Activated naive CD4-positive, alpha-beta T cell treated with anti-CD3 and anti-CD28 coated beads, Interleukin-2, amount 50 U/mL, for 16 hours (primary cell): ENCODE measurements at places on chromosomes 2 and 18.

DNA sequence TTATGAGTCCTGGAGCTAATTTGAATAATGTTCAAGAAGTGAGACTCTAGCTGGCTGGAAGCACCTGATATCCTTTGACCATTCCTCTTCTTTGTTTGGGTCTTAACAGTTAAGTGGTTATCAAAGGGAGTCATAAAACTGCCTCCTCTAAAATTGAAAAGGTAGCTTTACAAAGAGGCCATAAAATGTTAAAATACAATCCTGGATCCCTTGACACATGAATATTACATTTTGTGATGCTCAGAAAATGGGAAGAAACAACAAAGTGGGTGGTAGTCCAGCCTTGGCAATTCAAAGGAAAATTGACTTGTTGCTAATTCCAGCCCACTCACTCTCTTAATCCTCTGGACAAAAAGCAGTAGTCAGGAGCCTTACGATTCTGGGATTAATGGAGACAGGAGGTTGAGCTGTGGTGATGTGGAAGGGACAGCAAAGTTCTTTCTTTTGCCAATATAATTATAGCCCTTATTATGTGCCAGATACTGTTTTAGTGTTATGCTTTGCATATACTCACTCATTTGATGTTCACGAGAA is 339.2 kb downstream of the PDE11A start:
- no peak for DNase-seq

DNA sequence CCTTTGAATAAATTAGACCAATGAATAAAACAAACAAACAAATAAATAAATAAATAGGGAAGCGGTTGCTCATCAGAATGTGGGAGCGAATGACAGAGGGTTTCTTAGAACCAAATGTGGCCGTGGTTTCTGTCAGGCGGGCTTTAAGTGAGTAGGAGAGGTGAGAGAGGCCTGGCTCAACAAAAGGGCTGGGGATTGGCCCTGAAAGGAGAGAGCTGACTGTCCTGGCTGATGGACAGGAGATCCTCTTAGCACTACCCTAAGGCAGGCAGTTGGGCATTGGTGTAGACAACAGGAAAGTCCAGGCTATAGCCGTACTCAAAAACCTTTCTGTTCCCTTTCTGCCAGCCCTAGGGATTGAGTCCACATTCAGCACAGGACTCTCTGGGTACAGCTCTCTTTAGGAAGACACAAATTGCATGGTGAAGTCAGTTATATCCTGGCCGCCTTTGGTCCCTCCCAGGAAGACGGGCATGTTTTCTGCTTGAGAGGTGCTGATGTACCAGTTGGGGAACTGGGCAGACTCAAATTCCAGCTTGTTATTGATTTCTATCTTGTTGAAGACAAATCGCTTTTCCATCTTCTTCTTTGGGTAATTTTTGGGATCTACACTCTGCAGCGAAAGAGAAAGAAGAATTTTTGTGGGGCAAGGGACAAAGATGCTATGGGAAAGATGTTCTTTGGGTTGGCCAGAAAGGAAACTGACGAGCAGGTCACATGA is 6.5 kb downstream of the IL1B start:
- no peak for DNase-seq

DNA sequence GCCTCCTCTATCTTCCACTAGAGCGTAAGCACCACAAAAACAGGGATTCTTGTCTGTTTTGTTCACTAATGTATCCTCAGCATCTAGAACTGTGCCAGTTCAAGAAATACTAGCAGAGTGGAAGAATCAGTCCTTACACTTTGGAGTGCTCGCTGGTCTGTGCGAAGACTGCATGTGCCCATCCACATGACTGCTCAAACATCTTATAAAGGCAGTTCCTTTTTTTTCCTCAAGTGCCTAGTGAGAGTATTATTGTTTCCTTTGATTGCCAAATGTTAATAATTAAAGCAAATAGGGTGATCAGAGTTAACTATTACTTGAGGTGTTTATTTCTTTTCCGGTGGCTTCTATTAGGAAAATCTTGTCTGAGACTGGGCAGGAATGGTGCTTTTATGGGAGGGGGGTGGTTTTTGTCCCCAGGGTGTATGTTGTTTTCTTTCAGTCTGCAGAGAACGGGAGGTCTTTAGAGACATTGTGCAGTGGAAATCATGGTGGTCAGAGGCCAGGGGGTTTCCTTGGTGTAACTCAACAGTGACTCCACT is 45.6 kb upstream of the ITGB6 start:
- DNase-seq = no peak

DNA sequence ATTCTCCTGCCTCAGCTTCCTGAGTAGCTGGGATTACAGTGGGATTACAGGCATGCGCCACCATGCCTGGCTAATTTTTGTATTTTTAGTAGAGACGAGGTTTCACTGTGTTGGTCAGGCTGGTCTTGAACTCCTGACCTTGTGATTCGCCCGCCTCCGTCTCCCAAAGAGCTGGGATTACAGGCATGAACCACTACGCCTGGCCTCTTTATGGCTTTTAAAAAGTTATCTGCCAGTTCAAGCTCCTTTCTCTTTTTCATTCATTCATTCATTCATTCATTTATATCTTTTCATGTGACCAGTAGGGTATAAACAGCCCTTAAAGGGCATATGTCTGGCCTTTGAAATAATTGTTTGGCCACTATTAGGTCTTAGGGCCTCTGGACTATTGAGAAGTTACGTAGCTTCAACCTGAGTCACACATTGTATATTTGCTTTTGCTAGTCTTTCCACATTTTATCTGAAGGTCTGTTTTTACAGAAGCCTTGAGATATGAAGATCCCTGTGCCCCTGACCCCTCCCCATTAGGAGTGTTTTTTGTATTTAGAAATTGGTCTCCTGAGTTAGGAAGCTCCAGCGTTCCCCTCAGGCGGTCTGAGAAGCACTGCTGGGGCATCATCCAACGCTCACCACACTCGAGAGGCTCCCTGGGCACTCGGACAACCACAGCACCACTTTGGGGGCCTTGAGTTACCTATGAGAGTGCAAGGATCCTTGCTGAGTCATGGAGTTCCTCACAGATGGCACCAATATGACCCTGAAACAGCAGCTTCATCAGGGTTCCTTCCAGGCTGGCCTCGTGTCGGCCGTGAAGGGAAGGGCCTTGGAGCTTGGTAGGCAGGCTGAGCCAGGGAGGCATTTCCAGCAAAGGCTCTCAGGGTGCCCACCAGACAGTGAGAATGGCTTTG is 21.8 kb downstream of the FZD5 start:
- no peak for DNase-seq

GRCh38 chr2:162242586-162243280 is 512 bp downstream of the FAP start:
- DNase-seq = no peak
